Aorta (tissue), 5 donors: ENCODE measurements at places on chromosomes 1 and 21. TPM values are rescaled to one million over a fixed set of nuclear protein-coding genes. Genes with fewer than 3 reads are reported as not detected.

Gene TSPEAR
- not detected for total RNA-seq

DNA sequence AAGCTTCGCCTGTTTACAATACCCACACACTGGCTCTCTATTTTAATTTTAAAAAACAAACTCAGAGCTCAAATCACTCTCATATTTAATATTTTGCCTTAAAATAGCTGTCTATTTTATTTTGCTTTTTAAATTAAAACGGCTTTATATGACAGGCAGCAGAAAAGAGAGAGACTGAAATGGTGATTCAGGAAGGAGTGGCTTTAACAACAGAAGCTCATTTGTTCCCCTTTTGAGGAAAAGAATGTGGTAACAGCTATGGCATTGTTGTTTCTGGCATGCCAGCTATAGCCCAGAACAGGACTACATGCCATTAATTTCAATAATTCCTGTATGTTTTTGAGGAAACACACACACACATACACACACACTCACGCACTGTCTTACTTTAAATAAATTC lies 234.2 kb upstream of the PTBP2 start:
- no peaks in the 10 kb centered on the region for H3K27me3 ChIP-seq
- no peaks in the 10 kb centered on the region for H3K4me1 ChIP-seq
- H3K27ac ChIP-seq, result no peak overlapping the region
- H3K36me3 ChIP-seq, result no peaks in the 10 kb centered on the region

GRCh38 chr1:29090937-29091618 lies 32.6 kb downstream of the TMEM200B start:
- no peak overlapping the region for H3K27ac ChIP-seq
- no peaks in the 10 kb centered on the region for H3K27me3 ChIP-seq
- H3K36me3 ChIP-seq, result no peaks in the 10 kb centered on the region
- no peaks in the 10 kb centered on the region for H3K4me1 ChIP-seq

Gene FCRLB
- total RNA-seq, result 0.66 TPM

Gene SH3BGR
- total RNA-seq, result 35.7 TPM

GRCh38 chr1:1847061-1847850 lies 43.6 kb downstream of the GNB1 start:
- DNase-seq, result peak; percentile 28
- H3K4me1 ChIP-seq, result no peaks in the 10 kb centered on the region
- no peaks in the 10 kb centered on the region for H3K27me3 ChIP-seq

GRCh38 chr1:25445993-25446538 lies 15.4 kb downstream of the MACO1 start:
- peaks cover 2% of the 10 kb centered on the region for H3K36me3 ChIP-seq
- H3K27ac ChIP-seq, result no peak overlapping the region
- no peaks in the 10 kb centered on the region for H3K4me1 ChIP-seq

DNA sequence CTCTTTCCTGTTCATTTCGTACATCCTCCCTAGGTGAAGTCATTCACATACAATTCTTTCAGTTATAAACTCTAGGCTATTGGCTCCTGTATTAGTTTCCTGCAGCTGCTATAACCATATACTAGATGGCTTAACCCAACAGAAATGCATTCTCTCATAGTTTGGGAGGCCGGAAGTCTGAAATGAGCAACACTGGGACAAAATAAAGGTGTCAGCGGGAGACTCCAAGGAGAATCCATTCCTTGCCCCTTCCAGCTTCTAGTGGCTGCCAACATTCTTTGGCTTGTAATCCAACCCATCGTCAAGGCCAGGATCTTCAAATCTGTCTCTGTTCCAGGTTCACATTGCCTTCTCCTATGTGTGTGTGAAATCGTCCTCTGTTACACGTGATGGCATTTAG lies 71.3 kb downstream of the TOR3A start:
- peaks cover 4% of the 10 kb centered on the region for H3K4me1 ChIP-seq

- peak overlapping the region; percentile 9 for H3K4me3 ChIP-seq
- no peaks in the 10 kb centered on the region for H3K4me1 ChIP-seq
- H3K27me3 ChIP-seq, result no peaks in the 10 kb centered on the region
These were observed 8.8 kb upstream of the CEP85 start for GRCh38 chr1:26225033-26225831.

- H3K27me3 ChIP-seq, result no peaks in the 10 kb centered on the region
- H3K36me3 ChIP-seq, result no peaks in the 10 kb centered on the region
- DNase-seq, result no peak
- no peak overlapping the region for H3K4me3 ChIP-seq
- H3K4me1 ChIP-seq, result no peaks in the 10 kb centered on the region
- no peak overlapping the region for H3K27ac ChIP-seq
These were observed 10.2 kb upstream of the PEX10 start for GRCh38 chr1:2422523-2422922.

Gene PRR9
- not detected for total RNA-seq

DNA sequence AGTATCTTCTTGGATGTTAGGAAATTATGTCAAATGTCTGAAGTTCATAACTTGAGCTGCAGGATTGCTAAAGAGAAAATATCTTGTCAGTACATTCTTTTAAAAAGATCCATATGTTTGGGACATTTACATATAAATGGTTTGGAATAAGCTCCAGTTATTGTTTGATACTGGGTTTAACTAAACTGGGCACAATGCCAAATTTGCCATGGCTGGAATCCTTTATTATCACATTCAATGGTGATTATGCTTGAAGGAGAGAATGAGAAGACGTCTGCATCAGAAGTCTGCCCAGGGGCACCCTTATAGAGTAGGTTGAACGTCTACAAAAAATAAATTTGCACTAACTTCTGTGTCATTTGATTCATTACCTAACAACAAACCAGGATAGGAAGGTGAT lies 652.5 kb downstream of the AMY1C start:
- H3K27me3 ChIP-seq, result no peaks in the 10 kb centered on the region
- no peak overlapping the region for H3K4me3 ChIP-seq
- H3K27ac ChIP-seq, result no peak overlapping the region
- no peaks in the 10 kb centered on the region for H3K36me3 ChIP-seq

GRCh38 chr1:107142140-107142542 lies 1.3 kb downstream of the NTNG1 start:
- peaks cover 2% of the 10 kb centered on the region for H3K27me3 ChIP-seq
- no peak overlapping the region for H3K27ac ChIP-seq
- no peaks in the 10 kb centered on the region for H3K4me1 ChIP-seq
- peak overlapping the region; percentile 20 for H3K4me3 ChIP-seq
- DNase-seq, result no peak

DNA sequence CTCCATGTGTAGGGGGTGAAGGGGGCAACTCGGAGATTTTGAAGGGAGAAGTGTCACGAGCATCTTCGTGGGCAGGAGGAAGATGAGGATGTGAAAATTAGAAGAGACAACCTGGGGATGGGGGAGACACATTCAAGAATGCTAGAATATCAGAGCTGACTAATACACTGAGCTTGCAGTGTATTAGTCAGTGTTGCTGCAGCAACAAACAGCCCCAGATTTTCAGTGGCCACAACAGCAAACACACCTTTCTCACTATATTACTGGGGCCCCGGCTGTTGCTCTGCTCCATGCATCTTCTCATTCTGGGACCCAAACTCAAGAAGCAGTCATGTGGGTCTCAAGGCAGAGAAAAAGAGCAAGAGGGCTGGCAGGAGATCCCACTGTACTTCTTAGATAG lies 74.8 kb upstream of the SIM2 start:
- no peaks in the 10 kb centered on the region for H3K36me3 ChIP-seq
- H3K4me3 ChIP-seq, result no peak overlapping the region
- H3K27ac ChIP-seq, result no peak overlapping the region
- no peaks in the 10 kb centered on the region for H3K4me1 ChIP-seq

Gene ODF2L
- total RNA-seq, result 73.4 TPM

Gene CD164L2
- not detected for total RNA-seq

DNA sequence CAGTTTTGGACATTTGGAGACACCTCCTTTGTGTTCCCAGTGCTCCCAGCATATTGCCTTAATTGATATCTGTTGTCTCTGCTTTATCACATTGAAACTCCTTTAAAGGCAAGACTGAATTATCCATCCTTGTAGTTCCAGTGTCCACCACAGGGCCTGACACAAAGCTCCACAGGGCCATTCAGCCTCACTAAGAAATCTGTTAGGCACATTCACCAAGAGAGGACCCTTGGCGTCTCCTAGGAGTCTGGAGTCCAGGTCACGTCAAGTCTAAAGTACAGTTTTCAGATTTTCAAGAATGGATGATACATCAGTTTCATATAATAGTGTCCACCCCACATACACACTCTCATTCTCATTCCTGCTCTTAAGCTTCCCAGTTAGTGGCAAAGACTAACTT lies 4.8 kb downstream of the ACP6 start:
- no peaks in the 10 kb centered on the region for H3K36me3 ChIP-seq
- H3K27ac ChIP-seq, result no peak overlapping the region
- no peaks in the 10 kb centered on the region for H3K27me3 ChIP-seq

Gene UMODL1
- total RNA-seq, result not detected

- no peak overlapping the region for H3K4me3 ChIP-seq
- no peak for DNase-seq
- no peaks in the 10 kb centered on the region for H3K27me3 ChIP-seq
- H3K27ac ChIP-seq, result no peak overlapping the region
- no peaks in the 10 kb centered on the region for H3K4me1 ChIP-seq
These were observed 177.5 kb downstream of the ASTN1 start for GRCh38 chr1:176987016-176987415.

DNA sequence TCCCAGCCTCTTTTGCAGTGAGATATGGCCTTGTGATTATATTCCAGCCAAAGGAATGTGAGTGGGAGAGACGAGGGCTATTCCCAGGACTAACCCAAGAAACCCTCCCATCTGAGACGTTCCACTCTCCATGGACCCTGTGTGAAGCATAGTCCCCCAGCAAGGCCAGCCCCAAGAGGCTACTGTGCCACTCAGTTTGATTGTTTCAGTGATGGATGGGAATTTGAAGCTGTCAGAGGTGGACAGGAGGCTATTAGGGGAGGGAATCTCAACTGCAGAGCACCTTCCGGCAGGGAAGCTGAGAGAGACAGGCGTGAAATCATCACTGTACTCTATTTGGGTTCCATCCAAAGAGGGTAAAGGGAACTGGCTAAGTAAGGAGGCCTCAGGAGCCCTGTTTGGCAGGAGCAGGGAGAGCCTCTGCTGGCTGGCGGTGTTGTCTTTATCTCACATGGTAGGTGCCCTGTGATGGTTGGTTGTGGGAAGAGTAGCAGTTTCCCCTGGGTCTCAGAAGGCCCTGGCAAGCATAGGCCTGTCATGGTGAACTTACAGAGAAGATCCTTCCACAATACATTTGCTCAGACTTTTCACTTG lies 3.4 kb upstream of the TEX35 start:
- no peak for DNase-seq
- no peaks in the 10 kb centered on the region for H3K36me3 ChIP-seq
- H3K4me1 ChIP-seq, result no peaks in the 10 kb centered on the region
- H3K27me3 ChIP-seq, result no peaks in the 10 kb centered on the region

DNA sequence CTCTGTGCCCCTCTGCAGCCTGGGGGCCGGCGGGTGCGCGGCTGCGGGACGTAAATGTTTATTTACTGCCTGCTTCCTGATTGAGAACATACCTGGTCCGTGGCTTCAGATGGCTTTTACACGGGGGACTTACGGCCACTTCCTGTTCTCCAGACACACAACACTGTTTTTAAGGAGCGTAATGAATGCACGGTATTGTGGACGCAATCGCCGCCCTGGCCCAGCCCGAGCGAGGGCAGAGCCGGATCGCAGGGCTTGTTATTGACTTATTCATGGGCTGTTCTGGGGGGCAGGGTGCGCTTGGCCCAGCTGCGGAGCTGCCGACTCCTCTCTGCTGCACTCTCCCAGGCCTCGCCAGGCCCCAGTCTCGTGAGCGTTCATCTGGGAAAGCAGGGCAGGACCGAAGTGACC lies 52.8 kb upstream of the ACTRT2 start:
- no peak overlapping the region for H3K27ac ChIP-seq
- no peaks in the 10 kb centered on the region for H3K36me3 ChIP-seq
- DNase-seq, result peak; percentile 55
- H3K4me1 ChIP-seq, result no peaks in the 10 kb centered on the region
- no peaks in the 10 kb centered on the region for H3K27me3 ChIP-seq

DNA sequence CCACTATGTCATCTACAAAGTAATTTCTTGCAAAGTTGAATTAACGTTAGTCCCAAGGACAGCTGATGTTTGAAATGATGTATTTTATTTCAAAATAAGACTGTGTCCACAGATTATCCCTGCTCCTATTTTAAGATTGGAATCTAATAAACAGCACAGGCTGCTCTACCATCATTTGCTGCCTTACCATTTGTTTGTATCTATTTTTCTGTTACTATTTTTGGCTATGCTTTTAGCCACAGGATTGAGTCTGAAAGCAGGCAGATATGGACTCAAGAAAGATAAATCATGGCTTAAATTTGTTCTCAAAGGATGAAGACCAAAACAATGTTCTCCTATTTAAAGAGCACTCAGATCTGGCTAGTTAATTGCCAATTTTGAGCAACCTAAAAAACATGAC lies 105.3 kb downstream of the RGS2 start:
- H3K27ac ChIP-seq, result no peak overlapping the region
- no peaks in the 10 kb centered on the region for H3K36me3 ChIP-seq
- no peaks in the 10 kb centered on the region for H3K4me1 ChIP-seq
- no peaks in the 10 kb centered on the region for H3K27me3 ChIP-seq
- H3K4me3 ChIP-seq, result no peak overlapping the region
- no peak for DNase-seq

Gene TMEM59
- total RNA-seq, result 294 TPM

DNA sequence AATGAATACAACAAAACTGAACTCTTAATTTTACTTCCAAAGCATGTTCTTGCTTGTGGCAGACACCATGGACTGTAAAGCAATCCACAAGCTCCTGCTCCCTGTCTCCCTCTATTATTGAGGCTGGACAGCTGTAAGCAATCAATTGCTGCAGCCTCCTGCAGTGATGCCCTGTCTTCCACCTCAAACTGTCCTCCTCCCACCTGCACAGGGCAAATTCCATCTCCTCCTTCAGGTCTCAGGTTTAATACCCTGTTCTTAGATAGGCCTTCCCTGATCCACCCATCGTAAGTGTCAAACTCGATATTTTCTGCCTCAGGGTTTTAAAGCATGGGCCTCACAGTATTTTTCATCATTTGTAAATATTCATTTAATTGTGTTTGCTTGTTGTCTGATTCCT lies 81.8 kb downstream of the LYST start:
- H3K4me3 ChIP-seq, result no peak overlapping the region

- no peak for DNase-seq
- no peaks in the 10 kb centered on the region for H3K27me3 ChIP-seq
- H3K4me3 ChIP-seq, result no peak overlapping the region
- no peak overlapping the region for H3K27ac ChIP-seq
- no peaks in the 10 kb centered on the region for H3K36me3 ChIP-seq
- no peaks in the 10 kb centered on the region for H3K4me1 ChIP-seq
These were observed 7.0 kb downstream of the PCP4 start for GRCh38 chr21:39874206-39874605.

DNA sequence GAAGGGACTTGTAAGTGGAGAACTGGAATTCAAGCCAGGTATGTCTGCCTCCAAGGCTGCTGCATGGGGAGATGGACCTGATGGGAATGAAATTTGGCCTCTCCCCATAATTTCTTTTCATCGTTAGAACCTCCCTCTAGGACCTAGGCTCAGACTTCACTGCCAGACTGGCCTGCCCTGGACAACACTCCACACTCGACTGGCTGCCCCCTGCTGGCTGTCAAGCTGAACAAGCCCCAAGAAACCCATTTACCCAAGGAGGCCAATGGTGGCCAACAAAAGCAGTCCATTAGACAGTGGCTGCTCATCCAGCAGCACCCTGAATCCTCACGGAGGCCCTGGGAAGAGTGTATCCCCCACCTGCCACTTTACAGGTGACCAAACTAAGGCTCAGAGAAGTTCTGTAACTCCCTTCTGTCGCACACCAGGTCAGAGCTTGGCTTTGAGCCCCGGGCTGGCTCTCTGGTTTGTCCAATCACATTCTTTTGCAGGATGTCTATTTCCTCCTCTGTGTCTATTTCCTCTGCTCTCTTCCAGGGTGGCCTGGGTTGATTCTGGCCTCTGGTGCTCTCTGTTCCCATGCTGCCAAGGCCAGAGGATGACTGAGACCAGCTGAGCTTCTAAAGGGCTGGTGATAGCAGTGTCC lies 3.8 kb downstream of the RNF186 start:
- H3K27me3 ChIP-seq, result no peaks in the 10 kb centered on the region
- H3K36me3 ChIP-seq, result no peaks in the 10 kb centered on the region
- no peaks in the 10 kb centered on the region for H3K4me1 ChIP-seq
- H3K27ac ChIP-seq, result no peak overlapping the region
